Left ventricle myocardium inferior (tissue), 1 donor: ENCODE measurements at places on chromosomes 11 and 22. TPM values are rescaled to one million over a fixed set of nuclear protein-coding genes. Genes with fewer than 3 reads are reported as not detected.
A peak's percentile ranks its signal among the peaks of the same experiment; 100 is the strongest.

Gene RASGRP2
- total RNA-seq = 21.1 TPM

Gene MUC15
- total RNA-seq = not detected

Gene MS4A4E
- total RNA-seq = 0.93 TPM

Gene LMO2
- total RNA-seq = 8.4 TPM

Gene FOSL1
- 0.47 TPM for total RNA-seq

GRCh38 chr11:72609045-72609444 is 65.2 kb downstream of the PDE2A start:
- DNase-seq = no peak

DNA sequence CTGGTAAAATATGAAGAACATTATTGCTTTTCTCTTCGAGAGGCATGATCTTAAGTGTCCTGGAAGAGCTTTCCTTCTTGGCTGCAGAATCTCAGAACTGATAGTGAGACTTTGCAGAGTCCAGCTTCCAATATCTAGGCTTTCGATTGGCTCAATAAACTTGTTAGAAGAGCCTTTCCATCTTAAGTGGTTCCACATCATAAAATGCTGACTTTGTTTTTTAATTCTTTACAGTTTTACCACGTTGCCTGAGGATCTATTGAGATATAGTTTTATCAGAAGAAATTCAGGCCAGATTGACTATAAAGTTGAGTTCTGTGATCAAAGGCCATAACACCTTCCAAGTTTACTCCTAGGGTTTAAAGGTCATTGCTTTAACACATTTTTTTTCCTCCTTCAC is 15.6 kb upstream of the DNAJB7 start:
- DNase-seq = no peak

DNA sequence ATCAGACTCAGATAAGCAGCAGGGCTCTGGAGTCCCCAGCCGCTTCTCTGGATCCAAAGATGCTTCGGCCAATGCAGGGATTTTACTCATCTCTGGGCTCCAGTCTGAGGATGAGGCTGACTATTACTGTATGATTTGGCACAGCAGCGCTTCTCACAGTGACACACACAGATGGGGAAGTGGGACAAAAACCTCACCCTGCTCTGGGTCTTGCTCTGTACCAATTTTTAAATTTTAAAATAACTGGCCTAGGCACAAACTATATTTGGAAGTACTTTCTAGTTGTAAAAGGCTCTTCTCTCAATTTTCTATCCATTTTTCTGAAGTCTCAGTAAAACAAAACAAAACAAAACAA is 131.7 kb downstream of the VPREB1 start:
- DNase-seq = no peak

- no peak for DNase-seq
Measured at GRCh38 chr22:37237371-37238268, 6.4 kb downstream of the RAC2 start.

DNA sequence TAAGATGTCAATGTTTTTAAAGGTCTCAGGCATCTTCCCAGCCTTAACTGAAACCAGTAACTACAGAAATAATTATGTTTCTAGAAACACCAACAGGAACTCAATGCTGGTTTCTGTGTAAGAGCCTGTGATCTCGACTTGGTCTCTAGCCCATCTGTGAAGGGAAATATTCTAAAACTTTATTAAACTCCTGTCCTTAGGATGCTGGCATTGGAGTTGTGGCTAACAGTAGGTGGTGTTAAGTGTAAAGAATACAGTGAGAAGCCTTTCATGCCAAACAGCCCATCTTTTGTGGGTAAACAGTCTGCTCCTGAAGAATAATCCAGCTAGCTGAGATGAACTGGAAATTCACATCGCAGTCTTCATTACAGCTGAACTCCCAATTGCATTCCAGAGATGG is 133.2 kb downstream of the ADAMTS15 start:
- no peak for DNase-seq

- DNase-seq = no peak
Measured at GRCh38 chr11:45576461-45577215, 88.8 kb downstream of the CHST1 start.

DNA sequence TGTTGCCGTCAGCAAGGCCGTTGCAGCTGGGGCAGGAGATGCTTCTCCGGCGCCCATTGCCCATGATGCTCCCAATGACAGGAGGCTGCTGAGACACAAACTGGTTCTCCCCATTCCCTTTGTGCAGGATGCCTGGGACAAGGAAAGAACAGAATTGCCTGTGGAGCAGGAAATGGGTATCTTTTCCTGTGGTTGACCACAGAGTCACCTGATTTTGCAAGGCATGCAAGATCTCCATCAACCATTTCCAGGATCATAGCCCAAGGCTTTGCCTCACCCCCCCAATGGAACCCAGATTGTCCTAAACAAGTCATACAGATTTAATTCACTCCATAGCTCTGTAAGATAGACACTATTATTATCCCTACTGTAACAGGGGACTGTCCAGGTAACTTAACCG is 148.1 kb upstream of the NARS2 start:
- DNase-seq = no peak

DNA sequence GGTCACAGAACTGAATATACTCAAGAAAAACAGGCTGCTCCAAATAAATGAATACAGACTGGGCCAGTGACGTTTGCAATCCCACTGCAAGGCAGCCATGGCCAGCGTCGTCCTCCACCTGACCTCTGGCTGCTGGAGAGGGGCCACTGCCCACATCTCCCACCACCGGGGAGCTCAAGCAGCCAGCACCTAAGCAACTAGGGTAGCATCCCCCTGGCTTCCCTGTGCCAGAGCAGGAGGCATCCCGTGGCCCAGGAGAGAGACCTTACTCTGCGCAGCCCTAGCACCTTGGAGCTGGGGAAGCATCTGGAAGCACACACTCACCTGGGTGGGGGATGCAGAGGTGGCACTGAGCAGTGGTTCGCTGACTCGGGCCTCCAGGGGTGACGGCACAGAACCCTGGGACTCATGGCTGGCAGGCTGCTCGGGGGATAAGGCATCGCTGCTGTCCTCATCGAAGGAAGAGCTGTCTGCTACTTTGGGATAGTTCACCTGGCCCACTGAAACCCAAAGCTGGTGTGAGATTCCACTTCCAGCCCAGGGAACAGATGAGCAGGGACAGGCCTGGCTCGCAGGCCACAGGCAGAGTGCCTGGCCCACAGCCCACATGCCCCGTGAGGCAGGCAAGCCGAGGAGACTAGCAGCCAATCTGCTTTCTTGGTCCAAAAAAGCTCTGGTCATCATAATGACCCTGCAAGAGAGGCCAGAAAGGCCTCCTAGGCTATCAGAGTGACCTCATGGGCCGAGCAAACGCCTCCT is 53.7 kb downstream of the SGSM3 start:
- DNase-seq = peak; percentile 16

- DNase-seq = no peak
Measured at GRCh38 chr22:39662686-39663052, 92.1 kb downstream of the CACNA1I start.

GRCh38 chr11:102568851-102569250 is 38.3 kb upstream of the MMP7 start:
- DNase-seq = no peak

GRCh38 chr11:63937713-63938478 is 906 bp upstream of the NAA40 start:
- no peak for DNase-seq

GRCh38 chr22:27987557-27987956 is 68.5 kb upstream of the PITPNB start:
- no peak for DNase-seq

DNA sequence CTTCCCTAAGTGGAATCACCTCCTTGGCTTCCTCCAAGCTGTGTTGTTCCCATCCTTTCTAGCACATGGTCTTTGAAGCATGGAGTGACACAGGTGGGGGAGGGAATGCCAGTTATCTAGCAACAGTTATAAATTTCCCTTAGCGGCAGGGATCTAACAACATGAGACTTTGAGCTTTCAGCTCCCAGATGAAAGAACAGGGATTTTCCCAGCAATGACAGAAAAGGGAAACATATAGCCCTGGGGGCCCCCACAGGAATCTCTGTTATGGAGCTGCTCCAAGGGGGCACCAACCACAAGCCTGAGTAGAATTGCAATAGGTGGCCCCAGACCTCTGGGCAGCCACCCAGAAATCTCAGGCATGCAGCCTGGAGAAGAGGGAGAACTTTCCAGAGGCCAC is 163.0 kb downstream of the GRIK4 start:
- no peak for DNase-seq

DNA sequence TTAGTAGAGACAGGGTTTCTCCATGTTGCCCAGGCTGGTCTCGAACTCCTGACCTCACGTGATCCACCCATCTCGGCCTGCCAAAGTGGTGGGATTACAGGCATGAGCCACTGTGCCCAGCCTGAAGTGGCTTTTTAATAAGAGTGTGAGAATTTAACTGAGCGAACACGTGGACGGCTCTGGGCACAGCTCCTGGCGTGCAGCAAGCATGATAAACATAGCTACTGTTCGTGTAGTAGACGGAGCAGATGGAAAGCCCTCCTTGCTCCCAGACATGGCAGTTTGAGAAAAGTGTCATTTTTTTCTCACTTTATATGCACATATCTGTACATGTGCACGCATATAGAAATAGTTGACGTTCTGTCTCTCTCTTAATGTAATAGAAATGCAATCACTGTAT is 7.0 kb downstream of the EMID1 start:
- no peak for DNase-seq

DNA sequence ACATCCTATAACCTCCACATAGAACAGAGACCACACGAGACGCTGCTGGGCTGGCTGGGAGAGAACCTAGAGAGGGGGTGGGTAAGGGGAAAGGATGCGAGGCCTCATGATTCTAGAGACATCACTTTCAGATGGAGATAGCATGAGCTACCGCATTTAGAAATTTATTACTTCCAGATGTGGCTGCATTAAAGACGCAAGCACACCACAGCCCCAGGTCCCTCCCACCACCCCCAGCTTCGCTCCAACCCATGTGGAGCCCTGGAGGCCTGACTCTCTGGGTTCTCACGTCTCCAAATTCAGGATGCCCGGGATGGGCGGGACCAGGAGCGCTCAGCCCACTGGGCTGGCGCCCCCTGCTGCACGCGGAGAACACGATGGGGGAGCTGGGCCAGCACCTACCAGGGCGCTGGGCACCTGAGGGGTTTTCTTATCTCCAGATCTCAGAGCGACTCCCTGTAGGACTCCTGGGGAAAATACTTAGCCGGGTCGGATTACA is 13.6 kb downstream of the MRPL21 start:
- DNase-seq = peak; percentile 78

DNA sequence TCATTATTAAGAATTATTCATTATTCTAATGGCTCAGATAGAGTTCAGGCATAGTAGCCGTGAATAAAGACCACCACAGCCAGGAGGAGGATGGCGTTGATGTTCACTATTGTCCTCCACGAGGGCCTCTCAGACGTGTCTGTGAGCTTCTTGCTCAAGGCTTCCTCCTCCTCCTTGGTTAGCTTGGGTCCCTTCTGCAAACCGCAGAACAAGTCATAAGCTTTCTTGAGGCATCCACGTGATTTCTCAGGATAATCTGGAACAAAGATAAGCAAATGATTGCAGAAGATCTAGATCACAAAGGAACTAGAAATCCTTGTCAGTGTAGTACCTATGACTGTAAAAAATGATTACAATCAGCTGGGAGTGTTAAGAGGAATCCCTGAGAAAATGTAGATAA is 13.6 kb upstream of the RFPL2 start:
- no peak for DNase-seq

DNA sequence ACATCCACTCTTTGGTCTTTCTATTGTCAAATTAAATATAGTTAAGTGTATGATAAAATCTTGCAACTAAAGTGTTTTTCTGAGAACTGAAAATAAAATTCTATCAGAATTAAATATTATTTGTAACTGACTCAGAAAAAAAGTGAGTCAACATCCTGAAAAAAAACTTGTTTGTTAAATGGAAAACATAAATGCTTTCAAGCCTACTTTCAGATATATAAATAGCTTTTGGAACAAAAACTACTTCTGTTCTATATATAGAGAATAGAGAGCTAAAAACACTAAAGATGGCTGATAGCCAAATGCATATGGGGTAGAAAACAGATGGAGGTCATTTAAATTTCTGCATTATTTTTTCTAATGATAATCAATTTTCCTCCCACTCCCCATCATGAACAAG is 61.8 kb downstream of the PIK3C2A start:
- DNase-seq = no peak

DNA sequence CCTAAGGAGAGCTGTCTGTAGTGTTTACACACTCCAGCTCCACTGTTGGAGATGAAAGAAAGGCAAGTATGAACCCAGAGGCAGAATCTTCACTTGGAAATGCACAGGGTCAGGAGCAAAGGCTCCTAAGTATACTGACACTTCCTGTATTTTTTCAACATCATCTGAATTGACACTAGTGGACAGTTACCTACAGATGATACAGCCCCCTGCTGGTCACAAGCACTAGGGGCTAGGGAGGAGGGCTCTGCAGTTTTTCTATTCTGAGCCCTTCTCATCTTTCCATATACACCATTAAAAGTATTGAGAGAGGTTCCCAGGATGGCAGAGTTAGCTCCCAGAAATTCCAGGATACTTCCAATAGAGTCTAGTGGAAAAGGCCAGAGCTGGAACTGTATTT is 290.3 kb upstream of the API5 start:
- DNase-seq = no peak

DNA sequence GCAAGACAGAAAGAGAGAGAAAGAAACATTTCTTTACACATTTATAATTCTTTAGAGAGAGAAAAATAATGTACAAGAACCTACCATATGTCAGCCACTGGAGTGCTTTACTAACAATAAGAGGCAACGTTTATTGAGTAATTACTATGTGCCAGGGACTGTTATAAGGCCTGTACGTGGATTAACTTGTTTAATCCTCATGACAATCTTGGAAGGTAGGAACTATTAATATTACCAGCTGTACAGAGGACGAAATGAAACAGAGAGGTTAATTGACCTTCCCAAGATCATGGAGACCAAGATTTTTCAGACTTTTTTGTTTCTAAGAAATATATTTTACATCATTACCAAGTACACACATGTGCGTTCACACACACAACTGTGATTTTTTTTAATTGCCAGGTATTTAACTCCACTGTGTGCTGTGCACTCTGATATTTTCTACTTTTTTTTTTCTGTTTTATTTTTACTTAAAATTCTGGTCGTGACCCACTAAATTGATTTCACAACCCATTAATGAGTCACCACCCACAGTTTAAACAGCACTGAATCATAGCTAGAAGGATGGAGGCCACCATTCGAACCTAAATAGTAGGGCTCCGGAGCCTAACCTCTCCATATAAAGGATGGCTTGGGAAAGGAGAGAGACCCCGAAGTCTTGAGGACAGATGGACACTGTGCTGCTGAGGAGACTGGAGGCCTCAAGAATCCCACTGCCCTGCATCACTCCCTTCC is 21.4 kb downstream of the CREB3L1 start:
- DNase-seq = no peak

GRCh38 chr11:22984045-22984444 is 123.8 kb upstream of the CCDC179 start:
- no peak for DNase-seq
